ENCODE measurements at places on chromosomes 2 and 18.

DNA sequence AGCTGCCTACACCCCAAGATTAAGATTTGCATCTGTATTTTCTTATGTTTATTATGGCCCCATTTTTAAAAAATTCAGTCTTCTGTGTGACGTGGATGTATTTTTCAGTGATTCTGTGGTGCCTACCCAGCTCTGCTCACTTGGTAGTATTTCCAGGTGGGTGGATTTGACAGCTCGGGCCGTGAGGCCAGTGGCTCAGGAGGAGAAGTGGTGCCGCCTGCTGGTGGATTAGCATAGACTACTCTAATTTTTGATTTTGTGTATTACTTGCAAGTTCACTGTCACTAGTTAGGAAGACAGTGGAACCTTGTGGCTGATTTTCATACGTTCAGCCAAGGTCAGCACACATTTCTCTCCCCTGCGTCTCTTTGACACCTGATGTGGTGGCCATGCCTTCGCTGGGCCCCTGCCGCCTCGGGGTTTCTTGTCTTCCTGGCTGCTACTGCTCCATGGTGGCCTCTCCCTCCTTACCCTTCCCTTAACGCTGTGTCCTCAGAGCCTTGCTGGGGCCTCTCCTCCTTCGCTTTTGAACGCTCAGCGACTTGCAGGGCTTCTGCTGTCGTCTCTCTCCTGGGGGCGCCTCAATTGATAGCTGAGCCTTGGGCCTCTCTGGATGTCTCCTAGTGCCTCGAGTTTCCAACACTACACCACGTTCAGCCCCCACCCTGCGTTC is 89.4 kb downstream of the DGKD start:
- peak; percentile 68 for DNase-seq

GRCh38 chr18:58862851-58863538 is 1.7 kb upstream of the ZNF532 start:
- no peak for DNase-seq

DNA sequence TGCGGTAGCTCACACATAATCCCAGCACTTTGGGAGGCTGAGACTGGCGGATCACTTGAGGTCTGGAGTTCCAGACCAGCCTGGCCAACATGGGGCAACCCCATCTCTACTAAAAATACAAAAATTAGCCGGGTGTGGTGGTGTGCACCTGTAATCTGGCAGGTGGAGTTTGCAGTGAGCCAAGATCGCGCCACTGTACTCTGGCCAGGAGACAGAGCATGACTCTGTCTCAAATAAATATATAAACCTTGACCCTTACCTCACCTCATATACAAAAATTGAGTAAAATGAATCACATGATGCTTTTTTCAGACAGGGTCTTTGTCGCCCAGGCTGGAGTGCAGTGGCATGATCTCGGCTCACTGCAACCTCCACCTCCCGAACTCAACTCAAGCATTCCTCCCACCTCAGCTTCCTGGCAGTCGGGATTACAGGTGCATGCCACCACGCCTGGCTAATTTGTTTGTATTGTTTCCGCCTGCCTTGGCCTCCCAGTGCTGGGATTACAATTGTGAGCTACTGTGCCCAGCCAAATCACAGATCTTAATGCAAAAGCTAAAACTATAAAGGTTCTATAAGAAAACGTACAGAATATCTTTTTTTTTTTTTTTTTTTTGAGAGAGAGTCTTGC is 25.3 kb downstream of the XPO1 start:
- DNase-seq, result no peak

DNA sequence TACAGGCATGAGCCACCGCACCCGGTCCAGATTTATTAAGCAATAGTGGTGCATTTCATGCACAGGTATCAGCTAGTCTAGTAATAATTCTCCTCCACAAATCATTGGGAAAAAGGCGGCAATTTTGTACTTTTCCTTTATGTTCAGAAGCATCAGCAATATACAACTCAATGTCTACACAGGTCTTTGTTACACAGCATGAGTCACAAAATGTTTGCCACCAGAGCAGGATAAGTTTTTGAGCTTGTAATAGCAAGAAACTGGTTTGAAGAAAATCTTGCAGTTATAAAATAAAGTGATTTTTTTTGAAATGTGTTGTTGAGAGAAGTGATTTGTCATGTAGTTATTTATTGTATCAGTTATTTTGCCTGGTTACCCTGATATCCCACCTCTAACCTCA is 4.8 kb upstream of the ITPRIPL1 start:
- DNase-seq, result no peak

GRCh38 chr18:38847326-38847725 is 1281.7 kb upstream of the CELF4 start:
- DNase-seq, result no peak

GRCh38 chr2:2809771-2810170 is 478.7 kb upstream of the MYT1L start:
- no peak for DNase-seq

DNA sequence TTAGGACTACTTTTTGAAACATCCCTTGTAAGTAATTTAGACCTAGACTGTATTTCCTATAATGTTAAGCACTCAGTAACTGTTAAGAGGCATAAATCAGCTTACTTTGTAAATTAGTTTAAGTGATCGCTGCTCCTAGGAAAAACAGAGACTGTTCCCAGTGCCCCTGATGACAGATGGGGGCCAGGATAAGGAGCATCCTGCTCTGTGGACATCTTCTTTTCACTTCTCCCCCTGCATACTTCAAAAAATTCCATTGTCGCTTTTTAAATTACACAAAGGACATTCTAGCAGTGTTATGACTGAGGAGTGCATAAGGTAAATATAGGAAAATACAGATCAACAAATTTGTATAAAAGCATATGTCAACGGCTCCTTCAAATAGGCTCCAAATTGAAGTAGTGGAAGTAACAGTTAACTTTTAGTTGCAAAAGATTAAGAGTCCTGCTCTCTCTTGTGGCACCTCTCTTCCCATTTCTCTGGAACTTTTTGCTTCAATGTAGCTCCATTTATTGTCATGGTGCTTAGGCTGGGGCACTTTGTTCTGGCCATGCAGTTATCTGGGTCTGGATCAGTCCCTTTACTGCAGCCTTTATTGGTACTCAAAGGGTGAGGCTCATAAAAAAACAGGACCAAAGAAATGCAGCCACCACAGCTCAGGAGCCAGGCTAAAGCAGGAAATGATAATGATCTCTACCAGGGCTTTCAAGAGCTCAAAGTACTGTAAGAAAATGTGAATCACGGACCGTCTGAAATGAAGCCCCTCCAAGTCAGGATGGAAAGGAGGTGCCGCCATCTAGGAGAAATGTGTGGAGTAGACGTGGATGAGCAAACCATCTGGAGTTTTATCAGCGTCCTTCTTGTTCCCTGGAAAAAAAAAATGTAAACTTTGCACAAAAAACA is 162.1 kb upstream of the ZNF516 start:
- DNase-seq, result no peak

DNA sequence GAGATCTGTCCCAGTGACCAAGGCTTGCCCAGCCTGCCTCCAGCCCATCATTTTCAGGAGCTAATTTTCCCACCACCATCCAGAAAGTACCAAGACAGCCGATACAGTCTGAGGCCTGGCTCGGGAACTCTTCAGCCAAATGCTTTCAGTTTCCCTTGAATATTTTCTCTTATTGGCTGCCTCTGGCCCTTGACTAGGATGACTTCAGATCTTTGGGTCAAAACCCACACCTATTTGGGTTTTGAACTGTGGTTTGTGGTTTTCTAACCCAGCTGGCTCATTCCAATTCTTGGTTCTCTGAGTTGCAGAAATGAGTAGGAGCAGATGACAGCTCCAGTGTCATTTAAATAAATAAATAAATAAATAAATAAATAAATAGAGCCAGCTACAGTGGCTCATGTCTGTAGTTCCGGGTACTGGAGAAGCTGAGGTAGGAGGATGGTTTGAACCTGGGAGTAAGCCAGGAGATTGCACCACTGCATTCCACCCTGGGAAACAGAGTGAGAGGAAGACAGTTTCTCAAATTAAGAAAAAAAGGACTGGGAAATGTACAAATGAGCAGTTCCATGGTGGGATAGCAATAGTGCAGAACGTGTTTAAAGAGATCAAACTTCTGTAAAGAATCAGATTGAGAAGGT is 465.0 kb upstream of the SOX11 start:
- DNase-seq, result peak; percentile 7

DNA sequence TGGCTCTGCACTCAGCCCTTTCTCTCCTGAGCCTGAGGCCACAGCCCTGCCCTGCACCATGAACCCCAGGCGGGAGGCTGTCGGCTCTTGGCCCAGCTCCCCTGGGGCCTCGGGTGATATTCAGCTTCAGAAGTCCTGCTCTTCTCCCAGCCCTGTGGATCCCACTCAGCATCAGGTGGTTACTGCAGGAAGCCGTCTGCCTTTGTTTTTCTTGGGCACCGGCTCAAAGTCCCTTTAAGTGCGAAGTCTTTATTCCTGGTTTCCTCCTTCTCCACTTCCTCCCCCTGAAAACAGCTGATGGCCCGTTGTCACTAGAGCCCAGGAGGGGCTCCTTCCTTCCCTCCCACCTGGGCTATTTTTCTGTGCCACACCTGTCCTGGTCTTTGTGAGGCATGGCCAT is 161.5 kb upstream of the BCL2L11 start:
- no peak for DNase-seq

- no peak for DNase-seq
These were observed 135.5 kb upstream of the MC4R start for GRCh38 chr18:60508108-60508507.

DNA sequence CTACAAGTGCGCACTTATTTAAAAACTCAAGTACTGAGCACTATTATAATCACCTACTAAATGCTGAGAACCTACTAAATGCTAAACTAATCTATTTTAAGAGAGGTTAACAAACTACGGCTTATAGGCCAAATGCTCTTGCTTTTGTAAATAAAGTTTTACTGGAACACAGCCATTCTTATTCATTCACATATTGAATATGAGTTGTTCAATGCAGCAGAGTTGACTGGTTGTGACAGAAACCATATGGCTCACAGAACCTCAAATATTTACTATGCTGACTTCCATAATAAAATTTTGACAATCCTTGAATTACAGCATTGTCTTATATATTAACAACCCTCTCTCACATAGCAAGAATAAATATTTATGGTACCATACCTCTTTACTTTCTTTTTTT is 103.2 kb downstream of the ZNF521 start:
- no peak for DNase-seq

DNA sequence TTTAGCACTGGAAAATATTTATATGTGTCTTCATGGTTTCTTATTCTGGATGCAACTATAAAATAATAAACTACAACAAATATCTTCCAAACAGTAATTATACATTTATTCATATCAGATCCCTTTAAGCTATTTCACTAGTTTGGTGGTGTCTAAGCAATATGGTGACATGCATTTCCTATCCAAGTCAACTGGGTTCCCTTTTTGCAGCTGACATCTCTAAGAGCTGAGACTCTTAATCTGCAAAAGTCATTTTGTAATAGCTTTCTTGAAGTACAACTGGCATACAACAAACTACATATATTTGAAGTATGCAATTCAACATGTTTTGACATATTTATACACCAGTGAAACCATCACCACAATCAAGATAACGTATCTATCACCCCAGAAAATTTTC is 59.9 kb upstream of the SLC1A4 start:
- no peak for DNase-seq

GRCh38 chr18:61308795-61309393 is 24.3 kb upstream of the CDH20 start:
- no peak for DNase-seq

DNA sequence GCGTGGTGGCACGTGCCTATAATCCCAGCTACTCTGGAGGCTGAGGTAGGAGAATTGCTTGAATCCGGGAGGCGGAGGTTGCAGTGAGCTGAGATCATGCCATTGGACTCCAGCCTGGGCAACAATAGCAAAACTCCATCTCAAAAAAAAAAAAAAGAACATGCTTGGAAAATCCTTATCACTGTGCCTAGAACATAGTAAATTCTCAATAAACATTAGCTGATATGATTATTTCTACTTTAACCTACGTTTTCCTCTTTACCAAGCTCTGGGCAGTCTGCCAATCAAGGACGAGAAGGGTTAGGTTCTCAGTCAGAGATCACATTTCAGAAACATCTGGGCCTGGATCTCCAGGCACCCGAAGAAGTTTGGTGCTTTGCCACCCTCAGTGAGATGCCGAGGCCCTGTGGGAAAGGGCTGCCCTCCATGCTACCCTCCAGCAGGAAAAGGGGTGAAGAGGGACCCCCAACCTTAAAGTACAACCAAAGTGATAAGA is 107.7 kb downstream of the BCL11A start:
- no peak for DNase-seq

DNA sequence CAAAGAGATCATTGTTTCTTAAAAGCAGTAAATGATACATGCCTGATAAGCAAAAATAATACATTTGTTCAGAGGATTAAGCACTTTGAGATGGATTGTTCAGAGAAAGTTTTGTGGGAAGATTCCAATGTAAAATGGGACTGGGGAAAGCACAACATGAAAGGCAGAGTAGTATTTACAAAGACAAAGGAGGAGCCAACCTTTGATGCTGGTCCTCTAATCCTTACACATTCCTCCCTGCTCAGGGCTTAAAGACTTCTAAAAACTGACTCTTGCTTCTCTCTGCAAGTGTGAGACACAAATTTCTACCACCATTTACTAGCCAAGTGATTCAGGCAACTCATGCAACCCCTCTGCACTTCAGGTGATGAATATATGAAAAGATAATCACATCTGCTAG is 47.2 kb upstream of the REG3G start:
- no peak for DNase-seq

Data from SW480 (cell line).